ENCODE measurements at places on chromosomes 11 and 22. TPM values are rescaled to one million over a fixed set of nuclear protein-coding genes. Genes with fewer than 3 reads are reported as not detected.

MCAM gene
- total RNA-seq = 31.1 TPM

PHLDB1 gene
- 4.7 TPM for total RNA-seq

PGA3 gene
- not detected for total RNA-seq

SLC1A2 gene
- not detected for total RNA-seq

TMEM151A gene
- not detected for total RNA-seq

TPH1 gene
- 0.19 TPM for total RNA-seq

GRAP2 gene
- total RNA-seq = 50.7 TPM

DNA sequence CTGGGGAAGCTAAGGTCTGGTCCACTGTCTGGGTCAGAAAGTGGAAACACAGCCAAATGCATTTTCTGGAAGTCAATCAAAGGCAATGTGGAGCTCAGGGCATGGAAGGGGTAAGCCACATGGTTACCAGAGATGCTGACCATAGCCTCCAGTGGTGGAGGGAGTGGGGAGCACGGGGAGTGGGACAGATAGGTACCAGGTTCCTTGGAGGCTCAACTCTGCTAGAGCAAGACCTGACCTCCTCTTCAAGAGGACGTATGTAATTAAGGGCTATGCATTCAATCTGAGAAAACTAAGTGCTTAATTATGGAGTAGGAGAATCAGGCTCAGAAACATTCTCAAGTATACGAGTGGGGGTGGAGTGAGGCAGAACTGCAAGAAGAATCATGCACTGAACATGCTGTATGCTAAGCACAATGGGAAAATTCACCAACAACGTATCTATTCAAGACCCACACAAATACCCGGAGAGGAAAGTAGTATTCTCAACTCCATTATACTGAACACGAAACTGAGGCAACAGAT is 65.2 kb upstream of the PHOX2A start:
- ATAC-seq = no peak

- no peak for ATAC-seq
These were observed 4.2 kb upstream of the GRK2 start for GRCh38 chr11:67261946-67262681.

DNA sequence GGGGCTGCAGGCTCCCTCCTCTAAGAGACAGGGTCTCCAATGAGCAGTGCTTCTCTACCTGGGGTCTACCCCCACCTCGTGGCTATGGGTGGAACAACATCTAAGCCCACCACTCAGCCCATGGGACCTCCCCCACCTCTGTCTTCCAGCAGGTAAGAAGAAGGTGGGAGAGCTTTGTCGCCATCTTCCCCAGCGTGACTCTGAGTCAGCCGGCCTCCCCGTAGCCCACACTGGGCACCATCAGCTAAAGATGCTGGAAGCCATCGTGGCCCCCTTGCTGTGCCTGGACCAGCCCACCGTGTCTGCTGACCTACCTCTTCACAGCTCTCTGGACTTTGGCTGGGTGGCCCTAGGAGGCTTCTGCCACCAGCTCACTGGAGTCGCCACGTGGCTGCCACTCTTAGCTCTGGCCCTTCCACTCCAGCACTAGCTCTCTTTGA is 944 bp downstream of the C11orf86 start:
- ATAC-seq = no peak

- no peak for ATAC-seq
These were observed 40.5 kb downstream of the DKK3 start for GRCh38 chr11:11967669-11968510.

GRCh38 chr11:62752994-62753735 is 795 bp downstream of the ZBTB3 start:
- no peak for ATAC-seq

GRCh38 chr11:126929179-126930061 is 71.2 kb downstream of the KIRREL3 start:
- no peak for ATAC-seq

DNA sequence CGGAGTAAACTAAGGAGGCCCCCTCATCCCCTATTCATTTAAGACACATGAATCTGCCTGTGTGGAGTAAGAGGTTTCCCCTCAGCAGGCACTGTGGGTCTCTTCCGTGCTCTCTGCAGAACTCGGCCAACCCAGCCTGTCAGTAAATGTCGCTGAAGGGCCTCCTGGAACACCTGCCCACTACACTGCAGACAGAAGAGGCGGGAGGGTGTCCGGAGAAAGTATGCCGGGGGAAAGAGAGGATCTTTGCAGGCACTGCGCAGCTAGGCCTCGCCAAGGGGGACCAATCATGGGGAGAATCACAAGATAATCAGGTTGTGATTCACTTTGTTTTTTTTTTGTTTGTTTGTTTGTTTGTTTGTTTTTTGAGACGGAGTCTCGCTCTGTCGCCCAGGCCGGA is 110.8 kb downstream of the MORC2 start:
- no peak for ATAC-seq

DNA sequence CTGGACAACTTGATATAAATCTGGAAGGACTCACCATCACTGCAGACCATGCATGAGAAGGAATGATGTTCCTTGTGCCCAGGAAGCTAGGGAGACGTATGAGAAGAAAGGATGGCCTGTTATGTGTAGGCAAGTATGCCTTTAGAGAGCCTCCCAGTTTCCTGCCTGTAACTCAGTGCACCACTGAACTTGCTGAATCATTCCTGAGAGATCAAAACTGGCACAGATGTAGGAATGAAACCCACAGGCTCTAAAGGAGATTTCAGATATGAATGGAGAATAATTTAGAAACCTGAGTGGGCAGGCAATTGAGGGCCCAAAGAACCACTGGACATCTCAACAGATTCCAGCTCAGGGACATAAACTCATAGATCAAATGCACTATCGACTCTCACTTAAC is 38.4 kb upstream of the PRSS23 start:
- no peak for ATAC-seq

DNA sequence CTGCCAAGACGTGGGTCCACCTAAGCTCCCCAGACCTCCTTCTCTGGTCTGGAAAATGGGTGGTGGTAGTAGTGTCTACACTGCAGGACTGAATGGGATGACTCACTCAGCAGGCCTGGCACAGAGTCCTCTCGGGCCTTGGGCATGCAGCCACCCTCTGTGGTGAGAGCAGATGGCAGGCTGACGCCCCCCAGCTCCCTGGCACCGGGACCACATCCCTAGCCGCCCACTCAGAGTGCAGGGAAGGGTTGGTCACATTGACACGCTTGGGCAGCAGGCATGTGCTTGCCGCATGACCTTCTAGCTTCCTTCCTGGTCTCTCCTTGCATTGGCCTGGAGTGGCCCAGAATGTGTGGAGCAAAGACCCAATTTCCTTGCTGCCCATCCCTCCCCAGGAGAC is 30.7 kb upstream of the PRODH start:
- ATAC-seq = no peak

- no peak for ATAC-seq
These were observed 12.6 kb downstream of the RHBDD3 start for GRCh38 chr22:29255064-29255621.

DNA sequence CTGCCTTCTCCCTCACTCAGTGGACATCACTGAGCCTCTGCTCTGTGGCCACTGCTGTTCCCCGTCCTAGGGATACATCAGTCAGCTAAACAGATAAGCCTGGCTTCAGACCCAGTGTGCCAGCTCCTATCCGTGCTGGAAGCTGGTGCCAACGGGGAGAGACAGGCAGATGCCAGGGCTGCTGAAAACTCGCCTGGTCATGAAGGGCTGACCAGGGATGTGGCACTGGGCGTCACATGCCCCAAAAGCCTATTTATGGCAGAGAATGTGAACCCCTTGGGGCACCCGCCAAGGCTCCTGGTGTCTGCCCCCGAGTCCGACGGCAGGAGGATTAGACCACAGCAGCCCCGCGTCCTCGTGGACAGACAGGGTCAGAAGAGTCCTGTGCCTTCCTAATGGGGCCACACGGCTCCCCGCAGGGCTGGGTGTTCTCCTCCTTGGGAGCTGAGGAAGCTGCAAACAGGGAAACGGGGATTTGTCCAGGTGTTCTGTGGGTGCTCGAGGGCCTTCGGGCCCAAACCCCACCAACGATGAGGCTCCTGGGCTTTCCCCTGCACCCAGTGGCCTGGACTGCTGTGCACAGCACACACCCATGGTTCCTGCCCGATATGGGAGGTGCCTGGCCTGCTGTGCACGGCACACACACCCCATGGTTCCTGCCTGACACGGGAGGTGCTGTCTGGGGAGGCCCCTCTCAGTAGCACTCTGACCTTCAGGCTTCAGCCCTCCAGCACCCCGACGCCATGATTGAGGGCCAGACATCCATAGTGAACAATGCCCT is 19.9 kb downstream of the ANO1 start:
- ATAC-seq = no peak

GRCh38 chr22:39364714-39365491 is 15.1 kb downstream of the SYNGR1 start:
- ATAC-seq = no peak

DNA sequence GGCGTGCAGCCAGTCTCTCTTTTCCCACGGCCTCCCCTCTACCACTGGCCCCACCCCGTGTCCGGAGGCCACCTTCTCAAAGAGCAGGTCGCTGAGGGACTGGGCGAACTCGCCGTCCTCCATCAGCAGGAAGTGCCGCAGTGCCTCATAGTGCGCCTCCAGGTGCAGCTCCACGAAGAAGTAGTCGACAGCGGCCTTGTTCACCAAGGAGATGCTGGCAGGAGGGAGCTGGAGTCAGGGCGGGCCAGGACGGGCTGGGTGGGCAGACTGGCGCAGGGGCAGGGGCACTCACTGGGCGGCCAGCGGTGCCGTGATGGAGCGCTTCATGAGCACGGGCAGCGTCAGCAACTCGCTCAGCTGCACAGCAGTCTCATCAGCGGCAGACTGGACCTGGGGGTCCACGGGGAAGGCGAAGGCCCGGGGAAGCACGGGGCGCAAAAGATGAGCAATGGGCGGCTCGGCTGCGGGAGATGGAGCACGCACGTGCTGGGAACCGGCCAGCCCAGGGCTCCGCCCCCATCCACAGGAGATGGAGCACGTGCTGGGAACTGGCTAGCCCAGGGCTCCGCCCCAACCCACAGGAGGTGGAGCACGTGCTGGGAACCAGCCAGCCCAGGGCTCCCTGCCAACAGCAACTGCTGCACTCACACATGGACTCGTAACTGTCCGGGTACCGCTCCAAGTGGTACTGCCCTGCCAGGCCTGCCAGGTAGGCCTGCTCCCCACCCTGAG is 18.4 kb downstream of the SELENOO start:
- peak; percentile 30 for ATAC-seq

- no peak for ATAC-seq
These were observed 405.7 kb downstream of the BUD13 start for GRCh38 chr11:116366980-116367645.

- no peak for ATAC-seq
These were observed 61.9 kb upstream of the RDX start for GRCh38 chr11:110358336-110358735.

DNA sequence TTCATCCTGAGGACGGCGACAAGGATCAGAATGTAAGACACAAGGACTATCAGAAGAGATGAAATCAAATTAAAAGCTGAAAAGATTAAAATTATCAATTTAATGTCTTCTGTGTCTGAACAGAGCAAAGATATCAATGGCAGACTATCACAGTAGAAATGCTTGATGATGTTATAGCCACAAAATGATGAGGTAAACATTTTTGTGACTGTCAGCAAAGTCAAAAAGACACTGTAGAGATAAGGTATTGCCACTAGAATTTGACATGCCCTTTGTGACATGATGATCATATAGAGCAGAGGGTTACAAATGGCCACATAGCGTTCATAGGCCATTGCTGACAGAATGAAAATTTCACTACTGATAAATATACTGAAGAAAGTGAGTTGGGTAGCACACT is 12.2 kb downstream of the OR5J2 start:
- no peak for ATAC-seq

GRCh38 chr11:57647960-57648800 is 1.5 kb downstream of the YPEL4 start:
- ATAC-seq = no peak

- ATAC-seq = no peak
These were observed 852.1 kb upstream of the LRRC4C start for GRCh38 chr11:42311514-42311913.

GRCh38 chr11:3614742-3615171 is 27.0 kb downstream of the ART5 start:
- ATAC-seq = peak; percentile 98

- ATAC-seq = no peak
These were observed 53.0 kb downstream of the OSBPL5 start for GRCh38 chr11:3111919-3112690.

Measured in activated T-helper 17 cell treated with anti-CD3 and anti-CD28 coated beads, Interleukin-2, amount 50 U/mL, for 72 hours (primary cell).